Dermis blood vessel endothelial cell (primary cell): ENCODE measurements at places on chromosomes 7 and 10. TPM values are rescaled to one million over a fixed set of nuclear protein-coding genes. Genes with fewer than 3 reads are reported as not detected.

DNA sequence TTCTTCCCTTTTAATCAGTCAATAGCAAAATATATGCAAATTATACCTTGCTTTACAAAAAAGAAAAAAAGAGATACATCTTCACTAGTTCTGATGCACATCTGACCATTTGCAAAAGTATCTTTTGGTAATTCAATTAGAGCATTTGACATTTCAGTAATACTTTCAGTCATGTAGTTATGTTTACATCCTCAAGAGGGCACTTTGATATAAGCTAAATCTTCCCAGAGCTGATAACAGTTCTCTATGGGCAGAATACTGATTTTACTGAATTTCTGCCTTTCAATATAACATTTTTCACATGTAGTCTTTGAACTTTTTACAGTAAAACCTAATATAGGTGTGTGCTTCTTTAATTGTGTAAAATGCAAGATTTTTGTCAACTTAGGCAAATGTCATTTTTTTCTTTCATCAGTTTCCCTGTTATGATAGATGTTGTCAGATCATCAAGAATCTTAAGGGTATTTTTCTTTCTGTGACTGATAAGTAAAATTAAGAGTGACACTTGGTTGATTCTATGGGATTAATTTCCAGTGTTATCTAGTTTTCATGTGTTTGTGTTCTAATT is 703.5 kb upstream of the SEMA3D start:
- DNase-seq, result peak; percentile 29

DNA sequence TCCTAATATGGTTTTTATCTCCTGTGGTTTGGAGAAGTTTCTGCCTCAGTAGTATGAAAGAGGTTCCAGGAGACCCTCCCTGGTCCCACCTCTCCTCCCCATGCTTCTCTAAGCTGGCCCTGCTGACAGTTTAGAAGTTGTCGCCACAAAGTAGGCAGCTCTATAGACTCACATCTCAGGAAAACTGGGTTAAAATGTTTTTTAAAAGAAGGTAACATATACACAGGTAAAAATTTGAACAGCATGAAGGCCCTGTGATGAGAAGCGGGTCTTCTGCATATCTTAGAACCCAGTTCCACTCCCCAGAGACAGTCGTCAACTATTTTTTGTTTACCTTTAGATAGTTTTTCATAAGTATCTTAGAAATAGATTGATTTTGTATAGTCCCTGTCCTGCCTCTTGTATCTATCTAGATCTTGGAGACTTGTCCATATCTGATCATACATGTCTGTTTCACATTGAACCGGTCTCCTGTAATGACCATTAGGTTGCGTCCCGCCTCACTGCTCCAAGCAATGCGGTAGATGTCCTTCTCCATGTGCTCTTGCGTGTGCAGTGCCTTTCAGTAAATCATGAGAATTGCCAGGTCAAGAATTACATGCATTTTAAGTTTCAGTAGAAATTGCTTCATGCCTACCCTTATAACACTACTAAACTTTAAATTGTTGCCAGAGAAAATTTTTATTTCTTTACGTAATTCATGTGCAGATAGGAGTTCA is 2.2 kb downstream of the DUSP5 start:
- peak; percentile 57 for DNase-seq

GRCh38 chr7:83532219-83532618 is 116.7 kb downstream of the SEMA3E start:
- no peak for DNase-seq

GRCh38 chr7:139990142-139990535 is 72.6 kb downstream of the PARP12 start:
- DNase-seq, result no peak

DNA sequence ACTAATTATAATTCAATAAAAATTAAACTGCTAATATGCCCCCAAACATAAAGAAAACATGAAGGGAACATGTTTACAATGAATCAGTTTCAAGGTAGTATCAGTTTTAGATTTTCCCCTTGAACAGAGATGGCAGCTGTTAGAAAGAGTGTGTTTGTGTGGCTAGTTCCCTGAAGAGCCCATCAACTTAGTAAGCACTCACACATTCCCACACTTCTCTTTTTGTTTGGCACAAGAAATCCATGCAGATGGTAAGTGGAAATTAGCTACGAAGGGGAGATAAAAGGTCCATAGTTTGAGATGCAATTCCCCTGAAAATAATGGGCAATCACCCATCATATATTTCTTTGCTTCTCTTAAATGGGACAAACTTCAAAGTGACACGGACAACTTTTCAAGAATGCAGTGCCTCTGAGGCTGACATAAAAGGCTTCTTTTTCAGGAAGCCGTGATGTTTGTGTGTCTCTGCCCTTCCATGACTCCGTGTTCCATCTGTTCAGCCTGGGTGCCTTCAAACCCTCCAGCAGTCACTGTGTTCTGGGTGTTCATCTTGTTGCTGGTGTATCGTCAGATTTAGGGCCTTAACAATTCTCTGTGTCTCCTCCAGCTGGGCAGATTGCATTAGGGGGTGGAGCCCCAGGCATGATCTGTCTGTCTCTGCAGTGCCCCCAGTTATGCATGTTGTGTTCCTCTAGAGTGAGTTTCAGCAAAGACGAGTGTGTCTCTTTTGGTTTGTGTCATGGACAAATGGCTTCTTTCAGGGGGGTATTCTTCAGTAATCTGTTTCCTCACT is 259.5 kb upstream of the NPY start:
- no peak for DNase-seq

DNA sequence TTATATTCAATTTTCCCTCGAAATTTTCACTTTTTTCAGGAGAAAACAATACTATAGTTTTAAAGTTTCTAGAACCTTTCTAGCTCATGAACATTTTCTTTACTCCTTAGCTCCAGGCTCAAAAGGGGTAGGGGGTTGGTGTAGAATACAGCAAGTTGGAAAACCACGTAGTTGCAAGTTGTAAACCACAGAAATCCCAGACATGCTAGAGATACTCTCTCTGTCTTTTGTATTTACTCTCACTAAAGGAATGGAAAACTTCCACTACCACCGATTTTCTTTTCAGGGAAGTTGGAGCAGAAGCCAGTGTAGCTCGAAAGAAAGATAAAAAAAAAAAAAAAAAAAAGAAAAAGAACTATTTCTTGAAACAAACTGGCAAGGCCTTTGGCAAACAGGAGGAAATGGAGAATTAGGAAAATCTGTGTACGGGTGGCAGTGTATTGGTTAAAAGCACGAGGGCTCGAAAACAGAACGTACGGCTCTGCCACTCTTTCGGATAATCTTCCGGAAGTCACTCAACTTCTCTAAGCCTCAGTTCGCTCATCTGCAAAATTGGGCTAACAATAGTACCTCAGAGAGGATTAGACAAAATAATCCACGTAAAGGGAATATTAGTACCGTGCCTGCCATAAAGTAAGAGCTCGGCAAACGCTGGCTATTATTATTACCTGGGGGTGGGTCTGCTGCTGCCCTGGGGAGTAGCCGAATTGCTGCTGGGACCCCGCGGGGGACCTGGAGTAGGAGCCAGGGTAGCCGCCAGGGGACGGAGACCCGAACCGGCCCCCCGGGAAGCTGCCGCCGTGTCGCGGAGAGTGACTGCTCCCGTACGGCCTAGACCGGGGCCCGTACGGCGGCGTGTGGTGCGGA is 628 bp downstream of the MPLKIP start:
- DNase-seq, result peak; percentile 38

GRCh38 chr7:120097020-120097419 is 176.0 kb upstream of the KCND2 start:
- DNase-seq, result no peak

DNA sequence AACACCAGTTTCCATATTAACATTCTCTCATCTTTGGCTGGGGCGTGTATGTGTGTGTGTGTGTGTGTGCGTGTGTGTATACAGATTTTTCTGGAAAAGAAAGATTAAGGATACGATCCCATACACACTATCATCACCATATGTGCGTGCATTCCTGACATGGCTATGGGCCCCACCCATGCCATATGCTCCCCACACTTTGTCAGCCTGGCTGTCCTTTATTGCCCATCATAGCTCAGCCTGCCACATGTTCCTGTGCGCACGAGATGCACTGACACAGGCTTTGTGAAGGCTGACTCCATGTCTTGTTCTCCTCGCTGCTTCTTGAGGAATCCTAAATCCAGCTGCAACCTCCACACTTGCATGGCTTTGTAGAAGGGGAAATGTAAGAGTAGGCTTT is 984.1 kb downstream of the LRMDA start:
- no peak for DNase-seq

GRCh38 chr7:118029826-118030422 is 154.0 kb upstream of the LSM8 start:
- DNase-seq, result no peak

- DNase-seq, result peak; percentile 15
These were observed 175.3 kb downstream of the MBL2 start for GRCh38 chr10:52597189-52597863.

DNA sequence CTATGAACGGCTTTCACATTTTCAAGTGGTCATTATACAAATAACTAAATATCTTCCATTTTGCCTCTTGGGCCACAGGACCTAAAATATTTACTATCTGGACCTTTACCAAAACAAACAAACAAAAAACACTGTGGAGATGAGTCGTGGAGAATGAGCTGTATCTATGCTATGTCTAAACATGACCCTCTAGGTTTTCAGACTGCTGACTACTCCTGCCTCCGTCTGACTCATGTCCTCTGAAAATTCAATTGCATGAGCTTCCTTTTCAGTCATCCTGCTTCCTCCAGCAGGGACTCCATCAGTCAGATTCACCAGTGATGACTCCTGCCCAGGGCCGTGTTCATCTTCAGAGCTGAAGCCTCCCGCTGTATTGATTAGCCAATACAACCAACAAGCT is 96.8 kb downstream of the COL28A1 start:
- peak; percentile 84 for DNase-seq

GRCh38 chr10:78756604-78757343 is 312.0 kb upstream of the ZMIZ1 start:
- DNase-seq, result peak; percentile 97

DNA sequence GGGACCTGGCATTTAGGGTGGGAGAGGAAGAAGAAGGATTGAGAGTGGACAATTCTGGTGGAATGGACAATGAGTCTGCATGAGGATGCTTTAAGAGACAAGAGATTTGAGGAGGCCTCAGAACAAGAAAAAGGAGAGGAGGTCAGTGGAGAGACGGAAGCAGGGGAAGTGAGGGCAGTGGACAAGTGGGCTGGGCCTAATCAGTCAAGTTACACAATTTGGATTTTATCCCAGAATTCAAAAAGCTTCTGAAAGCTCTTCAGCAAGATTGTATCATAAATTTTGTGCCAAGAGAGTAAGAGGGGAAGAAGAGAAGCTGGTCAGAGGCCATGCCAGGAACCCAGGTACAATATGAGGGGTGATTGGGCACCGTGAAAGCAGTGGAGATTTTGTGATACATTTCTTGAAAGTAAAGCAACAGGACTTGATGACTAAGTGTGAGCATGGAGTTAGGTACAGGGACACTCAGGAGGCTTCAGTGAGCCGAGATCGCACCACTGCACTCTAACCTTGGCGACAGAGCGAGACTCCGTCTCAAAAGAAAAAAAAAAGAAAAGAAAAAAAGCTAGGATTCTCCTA is 19.3 kb upstream of the TSPAN13 start:
- no peak for DNase-seq

GRCh38 chr10:120506674-120507073 is 49.6 kb downstream of the PLPP4 start:
- DNase-seq, result no peak

DNA sequence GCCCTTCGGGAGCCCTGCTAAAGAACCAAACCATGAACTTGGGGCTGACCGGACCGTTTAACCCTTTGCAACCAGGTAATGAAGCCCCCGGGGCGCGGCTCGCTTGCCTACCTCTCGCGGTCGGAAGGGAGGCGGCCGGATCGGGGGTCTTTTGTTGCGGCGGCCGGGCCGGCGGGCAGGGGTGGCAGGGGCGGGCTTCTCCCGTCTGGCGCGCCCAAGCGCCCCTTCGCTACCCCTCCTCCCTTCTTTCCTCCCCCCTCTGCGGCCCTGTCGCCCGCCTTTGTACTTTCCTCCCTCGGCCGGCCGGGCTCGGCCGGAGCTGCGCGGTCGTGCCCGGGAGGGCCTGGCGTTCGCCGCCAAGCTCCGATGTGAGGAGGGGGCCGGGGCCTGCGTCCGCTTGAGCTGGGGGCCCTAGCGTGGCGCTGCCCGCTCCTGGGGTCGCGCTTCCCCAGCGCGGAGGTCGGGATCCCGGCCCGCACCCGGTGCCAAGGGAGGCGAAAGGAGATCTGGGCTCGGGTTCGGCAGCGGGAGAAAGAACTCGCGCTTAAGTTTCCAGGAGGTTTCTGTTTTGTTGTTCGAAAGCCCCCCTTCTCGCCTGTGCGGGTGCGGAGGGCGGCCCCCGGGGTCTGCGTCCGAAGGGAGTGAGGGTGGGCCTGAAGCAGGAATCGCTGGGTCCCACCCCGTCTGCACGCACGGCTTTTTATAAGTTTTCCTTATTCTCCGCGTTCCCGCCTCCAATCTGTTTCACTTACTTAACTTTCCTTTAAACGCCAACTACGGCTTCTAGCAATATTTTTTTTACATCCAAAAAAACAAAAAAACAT is 436.8 kb upstream of the GALNT17 start:
- DNase-seq, result no peak

- no peak for DNase-seq
These were observed 27.3 kb upstream of the FAM20C start for GRCh38 chr7:164882-165660.

- no peak for DNase-seq
These were observed 325.6 kb downstream of the HPSE2 start for GRCh38 chr10:98910048-98910447.

- DNase-seq, result no peak
These were observed 43.0 kb downstream of the SLC25A40 start for GRCh38 chr7:87833130-87833529.

PLEKHS1 gene
- total RNA-seq, result not detected in 2 replicates

KCNMA1 gene
- total RNA-seq, result under 0.01 and 0.05 TPM in 2 replicates

SH2B2 gene
- 2.5 and 4.4 TPM in 2 replicates for total RNA-seq

IPMK gene
- 6.7 and 7.8 TPM in 2 replicates for total RNA-seq

EPHA1 gene
- total RNA-seq, result 0.09 TPM in 1 of 2 replicates, not detected in the other
